CD4-positive, alpha-beta T cell treated with Interleukin-10 for 1 hour (primary cell): ENCODE measurements at places on chromosomes 4 and X.

GRCh38 chr4:27088491-27088890 is 227.8 kb downstream of the STIM2 start:
- no peak for DNase-seq

DNA sequence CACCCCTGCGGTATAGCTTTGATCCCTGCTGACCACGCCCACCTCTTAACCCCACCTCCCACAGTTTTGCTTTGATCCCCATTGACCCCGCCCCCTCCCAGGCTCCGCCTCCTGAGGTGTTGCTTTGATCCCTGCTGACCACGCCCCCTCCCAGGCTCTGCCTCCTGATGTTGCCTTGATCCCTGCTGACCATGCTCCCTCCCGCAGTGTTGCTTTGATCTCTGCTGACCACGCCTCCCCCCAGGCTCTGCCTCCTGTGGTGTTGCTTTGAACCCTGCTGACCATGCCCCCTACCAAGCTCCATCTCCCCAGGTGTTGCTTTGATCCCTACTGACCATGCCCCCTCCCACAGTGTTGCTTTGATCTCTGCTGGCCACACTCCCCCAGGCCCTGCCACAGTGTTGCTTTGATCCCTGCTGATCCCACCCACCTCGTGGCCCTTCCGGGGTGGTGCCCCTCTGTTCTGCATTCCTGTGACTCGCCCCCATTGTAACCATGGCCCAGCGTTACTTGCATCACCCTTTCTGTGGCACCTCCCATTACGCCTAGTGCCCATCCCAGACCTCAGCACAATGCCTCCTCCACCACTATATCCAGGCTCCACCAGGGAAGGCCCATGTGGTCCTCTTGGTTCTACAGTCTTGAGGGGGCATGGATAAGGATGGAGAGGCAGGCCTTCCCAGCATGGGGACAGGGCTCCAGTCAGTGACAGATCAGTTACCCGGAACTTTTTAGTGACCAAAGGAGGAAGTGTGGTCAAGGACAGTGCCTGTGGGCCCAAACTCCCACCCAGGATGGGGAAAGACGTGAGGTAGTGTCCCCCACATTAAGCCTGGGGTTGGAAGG is 70.8 kb downstream of the ADRA2C start:
- no peak for DNase-seq

DNA sequence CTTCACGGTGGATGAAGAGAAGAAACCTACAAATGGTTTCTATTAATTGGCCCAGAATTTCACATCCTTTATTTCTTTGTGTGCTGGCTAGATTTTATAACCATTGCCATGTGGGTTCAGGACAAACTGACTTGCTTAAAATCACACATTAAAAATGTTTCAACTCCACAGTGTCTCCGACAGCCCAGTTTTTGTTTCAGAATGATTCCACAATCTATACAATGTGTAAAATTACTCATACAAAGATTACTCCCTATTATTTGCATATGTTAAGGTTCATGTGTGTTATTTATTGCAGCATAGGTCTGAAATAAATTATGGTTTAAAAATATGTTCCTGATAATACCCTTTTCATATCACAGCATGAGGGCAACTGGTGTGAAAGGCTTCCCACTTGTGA is 20.6 kb downstream of the DCHS2 start:
- no peak for DNase-seq

- no peak for DNase-seq
These were observed 138.8 kb upstream of the NALF2 start for GRCh38 chrX:69365349-69365748.

DNA sequence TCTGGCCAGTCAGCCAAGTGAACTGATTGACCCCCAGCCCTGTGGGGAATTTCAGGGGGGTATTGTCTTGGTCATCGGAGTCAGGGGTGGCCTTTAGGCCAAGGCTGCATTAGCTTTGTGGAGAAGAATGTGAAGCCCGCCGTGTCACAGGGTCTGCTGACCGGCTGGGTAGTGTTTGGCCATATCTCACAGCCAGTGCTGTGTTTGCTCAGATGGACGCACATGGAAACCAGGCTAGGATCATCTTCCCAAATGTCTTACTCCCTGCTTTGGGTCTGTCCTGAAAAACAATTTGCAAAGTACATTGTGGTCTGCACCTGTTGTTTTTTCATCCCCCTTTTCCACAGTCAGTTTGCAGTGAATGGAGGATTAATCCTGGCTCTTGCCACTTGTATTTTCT is 13.0 kb downstream of the TMEM164 start:
- DNase-seq: no peak

GRCh38 chrX:137052643-137053235 is 18.9 kb upstream of the GPR101 start:
- peak; percentile 27 for DNase-seq
